NCI-H1436 (cell line): ENCODE measurements at places on chromosomes 11 and 22.

DNA sequence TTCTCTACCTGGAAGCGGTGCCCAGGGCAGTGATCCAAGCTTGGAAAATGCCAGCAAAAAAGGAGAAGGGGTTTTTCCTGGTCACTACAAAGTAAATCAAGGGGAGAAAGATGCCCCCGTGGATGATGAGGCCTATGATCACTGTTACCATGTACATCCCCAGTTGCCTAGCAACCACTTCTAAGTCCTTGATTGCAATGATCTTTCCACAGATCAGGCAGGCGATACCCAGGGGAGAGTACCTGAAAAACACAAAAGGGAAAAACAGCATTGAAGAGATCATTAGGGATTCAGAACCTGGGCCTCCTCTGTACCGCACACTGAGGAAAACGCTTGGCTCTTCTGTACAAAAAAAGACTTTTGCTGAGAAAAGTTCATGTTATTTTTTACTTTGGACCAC, 127.1 kb downstream of the SLC1A2 start:
- peak; percentile 22 for DNase-seq

GRCh38 chr22:19891317-19892256, 36.9 kb upstream of the GNB1L start:
- peak; percentile 58 for DNase-seq

DNA sequence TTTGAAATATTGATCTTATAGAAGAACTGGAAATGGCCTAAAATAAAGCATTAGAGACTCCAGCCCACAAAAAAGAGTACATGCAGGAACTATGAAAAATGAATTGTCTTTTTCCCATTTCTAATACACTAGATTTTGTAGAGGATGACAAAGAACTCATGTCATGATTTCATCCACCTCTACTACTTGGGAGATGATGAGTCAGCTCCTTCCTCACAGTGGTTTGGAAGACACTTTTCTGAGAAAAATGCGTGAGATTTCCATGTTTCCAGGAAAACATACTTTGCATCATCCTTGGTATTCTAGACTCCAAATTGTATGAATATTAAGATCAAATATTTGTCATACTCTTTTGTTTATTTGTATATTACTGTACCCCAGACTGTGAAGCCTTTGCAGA, 500.5 kb downstream of the FAM181B start:
- DNase-seq: no peak

DNA sequence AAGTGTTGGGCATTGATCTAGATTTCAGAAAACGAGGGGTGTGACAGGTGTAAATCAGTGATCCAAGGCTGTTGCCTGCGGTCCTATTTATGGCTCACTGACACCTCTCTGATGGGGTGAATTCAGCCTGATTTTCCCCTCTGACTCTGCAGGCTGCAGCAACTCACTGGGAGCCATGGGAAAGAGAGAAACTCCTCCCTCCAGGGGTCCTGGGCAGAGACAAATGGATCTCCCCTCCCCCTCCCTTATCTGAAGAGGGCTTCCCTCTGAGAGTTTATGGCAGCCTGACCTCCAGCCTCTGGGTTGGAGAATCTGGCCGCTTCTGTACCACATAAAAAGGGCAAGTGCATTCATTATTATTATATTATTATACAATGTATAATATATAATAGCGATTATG, 1.8 kb upstream of the PKNOX2 start:
- no peak for DNase-seq

DNA sequence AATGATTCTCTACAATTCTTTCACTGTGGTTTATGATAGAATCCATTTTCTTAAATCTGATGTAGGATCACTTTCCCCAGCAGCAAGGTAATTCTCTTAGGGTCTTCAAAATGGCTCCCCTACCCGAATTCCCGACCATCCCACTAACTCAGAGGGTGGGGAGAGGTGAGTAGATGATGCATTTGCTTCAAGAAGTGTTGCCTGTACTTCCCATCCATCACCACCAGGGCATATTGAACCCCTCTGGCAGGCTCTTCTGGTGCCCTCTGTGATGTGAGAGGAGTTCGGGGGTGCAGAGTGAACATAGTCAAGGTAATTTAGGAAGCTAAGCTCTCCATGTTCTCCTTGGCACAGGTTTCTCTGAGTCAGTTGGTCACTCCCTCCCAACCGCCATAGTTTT, 52.3 kb downstream of the ZNRF3 start:
- DNase-seq: no peak

DNA sequence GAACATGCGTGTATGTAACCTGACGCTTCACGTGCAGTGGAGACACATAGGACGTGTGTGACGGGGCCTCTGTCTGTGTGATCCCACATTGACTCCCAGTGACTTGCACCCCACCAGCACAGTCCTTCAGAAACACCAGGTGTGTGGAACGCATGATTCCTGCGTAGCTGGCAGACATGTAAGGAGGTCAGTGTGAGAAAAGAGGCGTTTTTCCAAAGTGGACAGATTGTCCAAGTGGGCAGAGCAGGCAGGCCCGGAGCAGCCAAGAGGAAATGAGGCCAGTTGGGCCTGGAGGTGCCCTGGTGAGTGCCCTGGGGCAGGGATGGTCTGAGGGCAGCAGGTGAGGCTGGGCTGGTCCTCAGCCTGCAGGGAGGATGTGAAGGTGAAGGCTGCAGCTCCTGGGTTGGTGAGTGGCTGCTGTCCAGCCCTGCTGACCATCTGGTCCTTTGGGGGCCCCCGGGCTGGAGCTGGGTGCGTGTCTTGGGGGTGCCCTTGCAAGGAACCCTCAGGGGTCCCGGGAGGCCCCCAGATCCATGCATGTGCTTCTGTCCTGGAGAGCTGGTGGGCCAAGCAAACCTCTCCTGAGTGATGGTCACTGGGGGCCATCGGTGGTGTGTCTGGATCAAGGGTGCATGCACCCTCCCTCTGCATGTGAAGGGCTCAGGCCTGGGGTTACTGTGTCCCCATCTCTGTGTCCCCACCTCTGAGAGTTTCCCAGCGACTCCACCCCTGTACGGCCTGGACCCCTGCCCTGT, 26.6 kb downstream of the SHANK3 start:
- DNase-seq: no peak

- DNase-seq: no peak
Measured at GRCh38 chr11:102843489-102843888, at the start of gene MMP3. Gene MMP3 (minus strand): TSS chr11:102843609. CDS start chr11:102843546, 63 bp downstream.

DNA sequence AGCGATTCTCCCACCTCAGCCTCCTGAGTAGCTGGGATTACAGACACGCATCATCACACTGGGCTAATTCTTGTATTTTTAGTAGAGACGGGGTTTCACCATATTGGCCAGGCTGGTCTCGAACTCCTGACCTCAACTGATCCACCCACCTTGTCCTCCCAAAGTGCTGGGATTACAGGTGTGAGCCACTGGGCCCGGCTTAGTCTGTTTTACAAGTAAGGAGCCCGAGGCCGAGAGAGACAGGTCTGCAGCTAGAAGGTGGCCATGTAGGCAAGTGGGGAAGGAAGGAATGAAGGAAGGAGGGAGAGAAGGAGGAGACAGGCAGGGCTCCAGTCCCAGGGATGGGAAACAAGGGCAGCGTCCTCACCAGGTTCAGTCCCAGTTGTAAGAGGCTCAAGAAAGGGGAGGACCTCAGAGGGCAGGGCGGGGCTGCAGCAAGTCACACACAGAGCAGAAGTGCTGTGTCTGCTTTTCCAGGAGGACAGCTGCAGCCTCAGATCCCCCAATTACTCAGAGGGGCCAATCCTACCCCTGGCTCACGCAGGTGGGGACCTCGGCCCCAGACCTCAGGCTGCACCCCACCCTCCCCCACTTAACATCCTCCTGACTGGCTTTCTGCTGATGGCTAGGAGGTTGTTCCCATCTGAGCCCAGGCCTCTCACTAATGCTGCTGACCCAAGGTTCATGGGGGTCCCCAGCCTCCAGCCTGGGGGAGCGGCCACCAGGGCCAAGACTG, 53.8 kb upstream of the PRR5 start:
- no peak for DNase-seq

- DNase-seq: no peak
Measured at GRCh38 chr22:30424534-30425326, 838 bp upstream of the MTFP1 start.

- no peak for DNase-seq
Measured at GRCh38 chr22:26783885-26784284, 126.5 kb downstream of the MIAT start.

DNA sequence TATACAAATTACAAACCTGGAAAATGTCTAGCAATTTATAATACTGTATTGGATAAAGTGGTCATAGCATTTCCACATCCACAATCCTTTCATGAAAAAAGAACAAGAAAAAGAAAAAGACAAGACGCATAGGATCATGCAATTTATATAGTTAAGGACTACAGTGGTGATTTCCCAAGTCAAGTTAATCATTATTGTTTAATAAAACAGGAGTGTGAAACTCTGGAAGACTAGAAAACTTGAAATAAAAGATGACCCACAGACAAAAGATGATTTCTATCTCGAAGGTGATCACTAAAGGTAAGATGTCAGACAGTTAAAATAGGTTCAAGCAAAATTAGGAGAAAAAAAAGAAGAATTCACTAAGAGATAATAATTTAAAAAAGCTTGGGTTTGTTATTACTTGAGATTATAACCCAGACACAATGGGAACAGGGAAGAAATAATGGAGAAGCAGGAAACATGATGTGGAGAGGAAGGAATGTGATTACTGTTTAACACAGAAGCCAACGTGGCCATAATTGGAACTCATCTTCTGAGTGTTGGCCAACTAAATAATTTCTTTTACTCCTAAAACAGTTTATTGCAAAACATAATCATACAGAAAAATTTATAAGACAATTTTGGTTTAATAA, 441.2 kb upstream of the ANO3 start:
- no peak for DNase-seq

GRCh38 chr11:130638033-130638432, 189.6 kb downstream of the ADAMTS15 start:
- DNase-seq: no peak

DNA sequence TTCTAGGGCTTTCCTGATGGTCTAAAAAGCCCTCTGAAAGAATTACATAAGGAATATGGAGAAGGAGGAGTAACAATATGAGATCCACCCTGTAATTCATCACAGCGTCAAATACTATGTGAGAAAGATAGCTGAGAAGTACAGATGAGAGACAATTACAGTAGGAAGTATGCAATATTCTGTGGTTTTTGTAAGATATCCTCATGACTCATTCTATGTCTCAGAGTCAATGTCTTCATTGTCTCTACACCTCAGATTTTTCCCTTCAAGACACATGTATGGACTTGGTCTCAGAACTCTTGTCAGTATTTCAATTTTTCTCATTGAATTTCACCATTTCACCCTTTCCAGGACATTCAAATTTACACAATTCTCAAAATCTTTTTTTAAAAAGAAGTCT, 343.3 kb upstream of the CTSC start:
- DNase-seq: no peak

DNA sequence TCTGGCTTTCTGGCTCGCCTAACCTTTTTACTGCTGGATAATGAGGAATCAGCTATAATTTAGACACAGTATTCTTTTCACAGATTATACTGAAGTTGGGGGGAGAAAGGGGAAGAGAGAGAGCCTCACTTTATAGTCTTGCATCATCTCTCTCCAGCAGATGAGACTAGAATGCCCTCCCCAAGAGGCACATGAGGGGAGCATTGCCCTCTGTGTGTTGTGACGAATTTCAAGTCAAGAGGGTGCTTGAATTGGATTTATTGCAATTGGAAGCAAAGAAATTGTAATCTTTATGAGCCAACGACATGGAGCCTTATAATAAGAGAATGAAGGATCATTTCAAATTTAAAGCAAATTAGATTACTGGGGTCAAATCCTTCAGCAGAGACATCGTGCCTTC, 17.6 kb upstream of the CADM1 start:
- no peak for DNase-seq

GRCh38 chr11:129881570-129882170, 13.7 kb downstream of the NFRKB start:
- DNase-seq: no peak

DNA sequence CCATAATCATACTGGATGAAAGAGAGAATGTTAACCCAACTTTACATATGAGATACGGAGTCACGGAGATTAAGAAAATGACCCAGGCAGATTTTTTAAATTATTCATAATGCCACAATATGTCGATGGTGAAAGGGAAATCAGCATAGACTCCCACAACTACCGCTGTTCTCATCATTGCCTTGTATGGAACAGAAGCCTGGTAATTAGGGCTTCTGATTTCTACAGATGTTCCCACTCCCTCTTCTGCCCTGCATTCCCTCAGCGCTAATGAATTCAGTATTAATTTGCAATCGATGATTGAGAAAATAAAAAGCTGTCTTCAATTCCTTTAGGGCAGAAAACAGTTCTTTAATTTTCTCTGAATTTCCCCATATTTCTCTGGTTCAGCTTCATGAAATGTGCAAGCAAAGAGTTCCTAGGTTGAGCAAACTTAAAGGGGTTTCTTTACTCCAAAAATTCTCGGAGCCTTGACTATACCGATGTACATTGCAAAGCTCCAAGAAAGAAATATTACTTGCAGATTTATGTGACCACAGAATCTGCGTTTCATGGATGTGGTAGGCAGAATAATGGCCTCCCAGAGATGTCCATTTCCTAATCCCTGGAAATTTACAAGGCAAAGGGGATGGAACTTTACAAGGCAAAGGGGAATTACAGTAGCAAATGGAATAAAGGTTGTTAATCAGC, 134.9 kb upstream of the ZC3H12C start:
- no peak for DNase-seq

- no peak for DNase-seq
Measured at GRCh38 chr22:20196094-20196842, 45.4 kb upstream of the CCDC188 start.

GRCh38 chr11:778976-779954, 2.0 kb upstream of the GATD1 start:
- no peak for DNase-seq

DNA sequence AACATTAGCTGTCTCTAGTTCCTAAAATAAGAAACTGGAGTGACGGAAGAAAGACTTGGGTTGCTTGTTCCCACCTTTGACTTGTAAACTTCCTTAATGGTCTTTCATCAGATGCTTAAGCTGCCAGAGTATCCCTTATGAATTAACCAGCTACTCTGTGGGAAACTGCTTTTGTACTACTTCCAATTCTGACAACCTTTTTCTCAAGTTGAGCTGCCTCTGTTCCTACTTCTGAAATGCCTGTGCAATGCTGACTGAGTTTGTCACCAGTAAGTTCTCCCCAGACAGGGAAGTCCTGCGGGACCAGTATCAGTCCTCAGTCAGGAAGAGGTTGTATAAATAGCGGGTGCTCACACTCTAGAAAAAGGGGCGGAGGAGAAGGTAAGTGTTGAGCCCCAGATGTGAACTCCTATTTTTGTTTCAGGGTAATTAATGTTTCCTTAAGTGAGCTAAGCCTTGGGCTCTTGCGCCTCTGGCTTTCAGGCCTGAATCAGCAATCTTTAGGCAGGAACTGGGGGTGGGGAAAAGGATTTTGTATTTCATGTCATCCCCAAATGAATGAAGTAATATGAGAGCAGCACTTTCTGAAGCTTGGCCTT, 67.2 kb downstream of the CECR2 start:
- no peak for DNase-seq

GRCh38 chr11:47056261-47056915, 119.8 kb downstream of the CSTPP1 start:
- no peak for DNase-seq

GRCh38 chr11:134597452-134597851, 185.4 kb upstream of the B3GAT1 start:
- DNase-seq: no peak

GRCh38 chr22:21650823-21651520, 8.9 kb downstream of the SDF2L1 start:
- no peak for DNase-seq
